Activated naive CD4-positive, alpha-beta T cell (primary cell): ENCODE measurements at places on chromosomes 6 and 20.
A peak's percentile ranks its signal among the peaks of the same experiment; 100 is the strongest.

DNA sequence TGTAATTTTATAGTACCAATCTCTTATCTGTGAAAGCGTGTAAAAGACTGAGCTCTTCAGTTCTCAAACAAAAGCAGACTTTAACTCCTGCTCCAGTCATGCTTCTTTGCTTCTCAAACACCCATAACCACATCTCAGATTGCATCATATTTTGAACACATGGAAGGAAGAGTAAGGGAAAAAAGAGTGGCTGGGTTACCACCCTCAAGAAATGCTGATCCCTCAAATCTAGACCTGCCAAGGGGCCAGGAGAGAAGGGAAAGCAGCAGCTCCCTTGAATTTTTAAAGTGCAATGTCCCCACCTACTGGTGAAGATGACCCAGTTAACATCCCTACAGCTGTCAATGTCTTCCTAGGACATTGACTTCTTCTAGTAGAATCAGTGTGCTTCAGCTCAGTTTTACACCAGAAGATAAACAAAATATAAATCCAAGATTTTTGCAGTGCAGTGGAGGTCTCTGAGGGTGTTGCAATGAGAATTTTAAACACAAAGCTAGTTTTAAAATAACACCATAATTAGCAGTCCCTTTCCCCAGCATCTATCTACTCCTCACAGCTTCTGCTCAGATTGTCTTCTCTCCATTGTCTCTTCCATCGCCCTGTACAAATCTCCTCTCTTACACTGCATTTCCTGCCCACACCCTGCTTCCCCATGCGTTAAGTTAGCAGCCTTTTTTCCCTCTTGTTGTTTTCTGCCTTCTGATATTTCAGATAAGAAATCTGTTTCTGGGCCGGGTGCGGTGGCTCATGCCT lies 22.6 kb upstream of the HLA-DQB2 start:
- no peak for DNase-seq

GRCh38 chr20:4708856-4709255 lies 12.9 kb upstream of the PRND start:
- DNase-seq, result no peak

DNA sequence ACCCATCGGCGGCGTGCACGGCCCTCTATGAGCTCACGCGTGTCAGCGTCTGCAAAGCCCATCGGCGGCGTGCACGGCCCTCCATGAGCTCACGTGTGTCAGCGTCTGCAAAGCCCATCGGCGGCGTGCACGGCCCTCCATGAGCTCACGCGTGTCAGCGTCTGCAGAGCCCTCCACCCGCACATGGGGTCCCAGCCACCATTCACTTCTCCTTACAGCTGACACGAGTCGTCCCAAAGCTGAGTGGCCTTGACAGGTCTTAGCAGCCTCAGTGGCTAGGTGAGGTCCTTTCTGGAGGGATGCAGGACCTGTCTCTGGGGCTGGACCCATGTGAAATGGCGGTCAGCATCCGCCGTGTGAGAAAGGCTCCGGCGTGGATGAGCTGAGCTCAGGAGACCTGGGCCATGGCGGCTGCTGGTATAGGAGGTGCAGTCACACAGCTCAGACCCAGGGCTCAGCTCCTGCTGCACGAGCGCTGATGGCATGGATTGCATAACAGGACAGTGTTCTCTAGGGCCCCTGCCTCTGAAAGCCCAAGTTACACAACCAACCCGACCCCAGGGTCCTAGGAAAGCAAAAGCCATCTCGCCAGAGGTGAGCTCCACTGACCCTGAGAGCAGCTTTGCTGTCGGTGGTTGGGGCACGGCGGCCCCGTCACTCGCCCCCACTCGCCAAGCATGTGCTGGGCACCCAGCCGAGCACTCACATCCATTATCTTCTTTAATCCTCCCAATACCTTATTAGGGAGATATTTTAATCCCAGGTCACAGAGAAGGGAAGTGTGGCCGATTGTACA lies 38.9 kb downstream of the DLL1 start:
- DNase-seq, result no peak

- DNase-seq, result no peak
Observed at GRCh38 chr6:124002377-124003081, 198.9 kb downstream of the NKAIN2 start.

GRCh38 chr6:85126485-85127167 lies 323.3 kb upstream of the NT5E start:
- DNase-seq, result no peak

- no peak for DNase-seq
Observed at GRCh38 chr6:3753228-3753835, 1.8 kb upstream of the PXDC1 start.

- peak; percentile 58 for DNase-seq
Observed at GRCh38 chr6:43228951-43229802, at the start of gene DNPH1. Gene DNPH1 (minus strand): TSS chr6:43229481. CDS start chr6:43229456, 25 bp downstream.

DNA sequence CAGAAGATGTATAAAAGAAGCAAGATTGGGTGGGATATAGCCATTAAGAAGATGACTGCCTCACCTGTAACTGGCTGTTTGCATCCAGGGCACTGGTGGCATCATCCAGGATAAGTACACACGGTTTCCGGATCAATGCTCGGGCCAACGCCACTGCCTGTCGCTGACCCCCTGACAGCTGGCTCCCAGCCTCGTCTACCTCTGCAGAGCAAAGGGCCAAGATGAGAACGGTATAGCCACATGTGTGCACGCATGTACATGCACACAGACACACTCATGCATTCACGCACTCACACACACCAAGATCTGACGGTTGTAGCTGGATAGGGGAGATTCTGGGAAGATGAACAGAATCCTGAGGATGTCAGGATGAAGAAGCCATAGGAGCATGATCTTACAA lies 3.2 kb upstream of the PSMB8 start:
- DNase-seq, result no peak

DNA sequence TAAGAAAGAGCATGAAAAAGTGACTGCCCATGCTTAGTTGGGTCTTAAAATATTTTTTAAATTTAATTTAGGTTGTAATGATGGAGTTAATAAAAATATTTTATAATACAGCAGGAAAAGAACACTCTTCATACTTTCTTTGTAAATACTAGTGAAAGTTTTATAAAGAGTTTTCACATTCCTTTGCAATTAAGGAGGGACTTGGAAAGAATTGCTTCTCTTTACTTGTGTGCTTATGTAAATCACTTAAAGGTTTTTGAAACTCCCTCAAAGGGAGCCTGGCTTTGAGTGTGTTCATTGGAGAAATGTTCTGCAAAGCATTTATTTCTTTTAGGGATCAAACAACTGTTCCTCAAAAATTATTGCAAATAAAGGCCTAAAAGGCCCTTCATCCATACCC lies 11.6 kb upstream of the TFAP2B start:
- no peak for DNase-seq

DNA sequence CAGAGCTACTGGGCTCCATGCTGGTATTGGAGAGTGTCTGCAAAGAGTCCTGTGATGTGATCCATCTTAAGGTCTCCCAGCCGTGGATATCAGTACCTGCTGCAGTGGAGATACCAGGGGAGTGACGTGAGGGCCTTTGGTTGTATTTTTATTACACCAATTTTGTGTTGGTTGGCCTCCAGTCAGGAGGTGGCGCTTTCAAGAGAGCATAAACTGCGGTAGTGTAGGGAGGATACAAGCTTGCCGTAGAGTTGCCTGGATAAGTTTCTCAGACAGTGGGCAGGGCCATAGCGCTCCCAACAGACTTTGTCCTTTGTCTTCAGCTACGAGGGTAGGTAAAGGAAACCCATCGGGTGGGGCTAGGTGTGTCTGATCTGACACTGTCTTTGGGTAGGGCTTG lies 113.0 kb upstream of the CEP162 start:
- DNase-seq, result no peak

GRCh38 chr6:78031228-78031627 lies 378.4 kb downstream of the MEI4 start:
- DNase-seq, result no peak

DNA sequence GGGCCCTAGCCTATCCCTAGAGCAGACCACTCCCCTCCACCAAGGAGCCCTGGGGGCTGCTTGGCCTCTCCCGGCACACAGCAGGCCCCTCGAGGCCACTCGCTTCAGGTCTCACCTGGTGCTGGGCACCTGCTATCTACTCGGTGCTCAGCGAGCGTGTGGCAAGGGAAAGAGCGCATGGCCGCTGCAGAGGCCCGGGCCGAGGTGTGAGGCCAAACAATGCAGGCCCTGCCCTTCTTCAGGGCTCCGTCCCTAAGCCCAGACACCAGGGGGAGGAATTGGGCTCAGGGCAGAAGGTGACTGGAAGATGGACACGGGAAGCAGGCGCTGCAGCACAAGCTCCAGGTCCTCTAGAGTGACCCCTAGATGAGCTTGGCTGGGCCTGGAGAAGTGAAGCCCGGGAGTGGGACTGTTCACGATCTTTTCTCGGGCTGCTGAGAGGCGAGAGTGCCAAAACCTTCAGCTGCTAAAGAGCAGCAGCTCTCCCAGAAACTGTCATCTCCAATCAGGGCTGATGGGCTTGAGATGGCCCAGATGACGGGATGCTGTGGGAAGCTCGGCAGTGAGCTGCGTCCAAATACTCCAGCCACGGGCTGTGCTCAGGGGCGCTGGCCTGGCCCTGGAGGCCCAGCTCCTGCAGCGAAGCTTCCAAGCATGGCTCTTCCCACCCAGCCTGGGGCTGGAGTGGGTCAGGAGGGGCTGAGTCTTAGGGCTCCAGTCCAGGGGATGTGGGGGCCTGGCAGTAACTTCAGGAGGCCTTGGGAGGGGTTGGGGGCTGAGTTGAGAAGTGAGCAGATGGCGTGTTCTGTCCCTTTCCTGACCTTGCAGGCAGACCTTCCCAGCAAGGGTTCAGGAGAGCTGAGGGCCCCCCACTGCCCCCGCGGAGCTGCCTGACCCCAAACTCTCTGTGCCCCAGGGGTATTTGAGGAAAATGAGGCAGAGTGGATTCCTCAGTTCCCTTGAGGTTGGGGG lies 43.7 kb downstream of the APCDD1L start:
- no peak for DNase-seq

- DNase-seq, result no peak
Observed at GRCh38 chr6:103042336-103042735, 1648.8 kb downstream of the GRIK2 start.

- DNase-seq, result no peak
Observed at GRCh38 chr6:167758309-167759023, 68.2 kb upstream of the AFDN start.

GRCh38 chr6:93373445-93373844 lies 45.9 kb downstream of the EPHA7 start:
- DNase-seq, result no peak

- no peak for DNase-seq
Observed at GRCh38 chr20:21643417-21643816, 62.0 kb upstream of the PAX1 start.

GRCh38 chr20:46157625-46158024 lies 39.5 kb downstream of the CD40 start:
- DNase-seq, result no peak

- no peak for DNase-seq
Observed at GRCh38 chr6:21928827-21929226, 335.3 kb downstream of the SOX4 start.

DNA sequence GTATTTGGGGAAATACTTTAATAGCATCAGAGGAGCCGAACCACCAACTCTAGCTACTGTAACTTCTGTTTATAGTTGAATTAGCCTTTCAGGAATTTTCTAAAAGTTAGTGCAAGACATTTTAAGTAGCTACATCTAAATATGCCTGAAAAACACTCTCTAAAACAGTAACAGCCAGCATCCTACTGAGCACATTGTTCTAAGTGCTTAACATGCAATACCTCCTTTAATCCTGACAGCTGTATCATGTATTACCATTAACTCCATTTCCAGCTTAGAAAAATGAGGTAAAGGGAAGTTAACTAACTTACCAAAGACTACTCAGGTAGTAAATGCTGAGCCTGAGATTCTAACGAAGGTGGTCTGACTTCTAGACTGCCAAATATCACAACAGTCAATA lies 120.7 kb downstream of the DST start:
- DNase-seq, result no peak

DNA sequence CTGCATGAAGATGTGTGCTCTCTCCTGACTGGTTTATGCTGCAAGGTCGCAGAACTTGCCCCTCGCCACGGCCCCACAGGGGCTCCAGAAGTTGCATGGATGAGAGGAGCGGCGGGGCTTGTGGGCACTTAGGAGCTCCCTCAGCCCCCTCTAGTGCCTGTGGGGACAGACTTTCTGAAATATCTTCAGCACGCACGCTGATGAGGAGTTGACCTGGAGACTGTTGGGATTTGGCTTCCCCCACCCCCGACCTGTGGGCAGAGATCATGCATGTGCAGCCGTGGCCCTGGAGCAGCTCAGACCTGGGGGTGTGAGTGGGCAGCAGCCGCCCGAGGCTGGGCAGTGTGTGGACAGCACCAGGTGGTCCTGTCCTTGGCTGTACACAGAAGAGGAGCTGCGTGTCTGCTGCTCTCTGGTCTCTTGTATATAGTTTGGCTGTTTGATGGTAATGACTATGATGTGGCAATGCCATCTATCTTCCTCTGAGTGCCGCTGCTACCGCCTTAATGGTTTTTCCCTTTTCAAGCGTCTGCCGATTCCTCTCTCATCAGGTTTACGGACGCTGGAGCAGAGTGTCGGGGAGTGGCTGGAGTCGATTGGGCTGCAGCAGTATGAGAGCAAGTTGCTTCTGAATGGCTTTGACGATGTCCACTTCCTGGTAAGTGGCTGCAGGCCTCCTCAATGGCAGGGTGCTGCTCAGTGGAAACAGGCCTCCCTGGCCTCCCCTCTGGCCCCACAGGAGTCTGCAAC lies 81.4 kb downstream of the TCP11 start:
- no peak for DNase-seq

GRCh38 chr20:54727490-54727889 lies 252.1 kb downstream of the DOK5 start:
- no peak for DNase-seq

GRCh38 chr6:9914951-9915350 lies 499.9 kb downstream of the TFAP2A start:
- no peak for DNase-seq

- DNase-seq, result no peak
Observed at GRCh38 chr20:56778765-56779195, 149.7 kb downstream of the TFAP2C start.

- no peak for DNase-seq
Observed at GRCh38 chr6:84575264-84575663, 189.1 kb downstream of the TBX18 start.

- peak; percentile 98 for DNase-seq
Observed at GRCh38 chr6:31620586-31621319, at the start of gene PRRC2A. Gene PRRC2A (plus strand): TSS chr6:31620715. CDS start chr6:31622790, 2,075 bp downstream.

DNA sequence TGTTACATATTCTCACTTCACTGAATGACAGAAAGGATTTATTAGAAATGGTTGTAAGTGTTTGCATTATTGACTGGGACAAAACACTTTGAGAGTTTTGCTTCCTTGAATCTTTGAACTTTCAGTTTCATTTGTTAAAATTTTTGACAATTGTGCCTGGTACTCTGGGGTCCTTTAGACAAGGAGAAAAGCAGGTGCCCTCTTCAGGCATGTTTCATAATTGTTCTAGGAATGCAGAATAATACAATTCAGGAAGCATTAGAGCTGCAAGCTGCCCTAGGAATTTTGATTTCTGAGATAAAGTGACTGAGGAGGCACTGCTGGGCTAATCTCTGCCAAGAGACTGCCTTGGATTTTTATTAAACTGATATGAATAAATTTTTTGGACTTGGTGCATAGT lies 49.7 kb downstream of the TOP1 start:
- no peak for DNase-seq
